Suppressor macrophage treated with lipopolysaccharide for 1 hour (primary cell): ENCODE measurements at places on chromosomes 16 and 17.
A peak's percentile ranks its signal among the peaks of the same experiment; 100 is the strongest.

DNA sequence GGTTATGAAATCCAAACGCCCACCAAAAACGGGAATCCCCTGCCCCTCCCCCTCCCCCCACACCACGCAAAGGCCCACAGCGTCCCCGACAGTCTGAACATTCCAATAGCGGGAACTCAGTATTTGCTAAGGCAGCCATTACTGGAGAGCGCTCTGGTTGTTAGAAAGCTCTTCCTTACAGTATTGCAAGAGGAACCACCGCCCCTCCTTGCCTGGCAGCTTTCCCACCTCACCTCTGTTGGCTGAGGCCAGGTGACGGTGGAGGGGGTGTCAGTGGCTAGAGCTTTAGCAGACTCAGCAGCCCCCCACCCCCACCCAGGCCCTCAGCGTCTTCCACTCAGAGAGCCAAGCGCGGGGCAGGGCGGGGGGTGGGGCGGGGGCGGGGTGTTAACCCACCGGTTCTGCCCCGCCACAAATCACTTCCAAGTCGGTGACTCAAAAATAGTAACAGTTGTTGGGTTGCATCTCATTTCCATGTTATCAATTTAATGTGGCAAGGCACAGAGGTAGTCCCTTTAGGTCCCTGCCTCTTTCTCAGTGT, 2.2 kb upstream of the PLEKHH3 start:
- peak; percentile 84 for DNase-seq

GRCh38 chr16:30534368-30535105, at the start of gene ZNF747:
ZNF747 (minus strand) TSS chr16:30534858; CDS start chr16:30534679, 179 bp downstream.
- peak; percentile 80 for DNase-seq

DNA sequence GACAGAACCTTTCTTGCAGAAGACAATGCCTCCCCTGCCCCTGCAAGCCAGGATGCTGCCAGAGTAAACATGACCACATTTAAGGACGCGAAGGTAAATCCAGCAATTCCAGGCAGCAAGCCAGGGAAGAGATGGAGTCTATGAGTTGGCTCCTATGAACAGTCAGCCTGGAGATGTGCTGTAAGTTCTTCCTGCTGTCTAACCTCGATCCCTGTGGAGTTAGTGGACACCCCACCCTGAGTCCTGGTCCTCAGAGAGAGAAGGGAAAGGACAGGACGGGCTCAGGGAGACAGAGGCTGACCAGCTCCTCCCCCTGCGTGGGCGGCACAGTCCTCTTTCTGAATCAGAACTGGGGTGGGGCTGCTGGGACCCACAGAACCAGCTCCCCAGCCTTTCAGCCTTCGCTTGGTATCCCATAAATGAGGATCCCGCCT, 24.9 kb downstream of the CDC42EP4 start:
- peak; percentile 59 for DNase-seq

- DNase-seq, result no peak
These were observed 46.4 kb downstream of the USP10 start for GRCh38 chr16:84746231-84746630.
